Left ventricle myocardium inferior (tissue), 1 donor: ENCODE measurements at places on chromosomes 6 and 20. TPM values are rescaled to one million over a fixed set of nuclear protein-coding genes. Genes with fewer than 3 reads are reported as not detected.

- no peak overlapping the region for H3K4me3 ChIP-seq
- no peaks in the 10 kb centered on the region for H3K36me3 ChIP-seq
- no peaks in the 10 kb centered on the region for H3K4me1 ChIP-seq
- no peak for DNase-seq
- H3K27me3 ChIP-seq, result no peaks in the 10 kb centered on the region
- H3K27ac ChIP-seq, result no peak overlapping the region
Measured at GRCh38 chr6:73036689-73037088, 188.6 kb downstream of the KHDC1L start.

DNA sequence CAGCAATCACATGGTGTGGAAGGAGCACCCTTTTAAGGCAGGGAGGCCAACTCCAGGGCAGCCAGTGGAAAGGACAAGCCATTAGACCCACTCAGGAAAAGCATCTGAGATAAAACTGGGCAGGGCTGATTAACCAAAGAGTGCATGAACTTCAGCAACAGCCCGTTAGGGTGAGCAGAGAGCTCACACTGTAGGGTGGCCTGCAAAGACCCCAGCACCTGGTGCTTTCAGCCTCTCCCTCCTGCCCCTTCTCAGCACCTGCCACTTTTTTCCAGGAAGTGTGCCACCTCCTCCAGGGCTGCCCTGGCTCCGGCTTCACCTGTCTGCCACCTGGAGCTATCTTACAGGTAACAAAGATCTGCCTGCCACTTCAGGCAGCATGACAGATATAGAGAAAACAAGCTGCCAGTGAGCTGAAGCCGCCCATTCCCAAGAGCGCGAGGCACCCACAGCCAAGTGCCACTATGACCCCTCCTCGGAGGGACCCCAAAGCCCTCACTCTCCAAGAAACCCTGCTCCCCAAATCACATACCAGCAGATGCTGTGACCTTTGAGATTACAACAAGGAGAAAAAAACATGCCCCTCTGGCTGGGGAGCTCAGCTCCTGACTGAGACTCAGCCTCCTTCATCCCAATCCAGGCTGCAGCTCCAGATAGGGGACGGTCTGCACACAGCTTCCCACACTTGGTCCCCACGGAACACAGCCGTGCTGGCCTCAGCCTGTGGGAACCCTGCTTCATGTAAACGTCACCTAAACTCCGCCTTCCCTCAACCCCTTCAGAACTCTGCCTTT is 71.2 kb downstream of the ABHD12 start:
- peaks cover 28% of the 10 kb centered on the region for H3K4me1 ChIP-seq
- H3K27ac ChIP-seq, result peak overlapping the region; percentile 50
- H3K4me3 ChIP-seq, result no peak overlapping the region
- H3K27me3 ChIP-seq, result no peaks in the 10 kb centered on the region
- H3K36me3 ChIP-seq, result peaks cover 23% of the 10 kb centered on the region

GRCh38 chr6:47464052-47464451 is 13.5 kb upstream of the CD2AP start:
- no peaks in the 10 kb centered on the region for H3K27me3 ChIP-seq
- no peak overlapping the region for H3K27ac ChIP-seq
- no peaks in the 10 kb centered on the region for H3K4me1 ChIP-seq
- no peak for DNase-seq

Gene PACSIN1
- total RNA-seq, result 15.2 TPM

- H3K27me3 ChIP-seq, result peaks cover 99% of the 10 kb centered on the region
- peak overlapping the region; percentile 42 for H3K4me3 ChIP-seq
- H3K4me1 ChIP-seq, result peaks cover 22% of the 10 kb centered on the region
- H3K27ac ChIP-seq, result no peak overlapping the region
- DNase-seq, result no peak
- no peaks in the 10 kb centered on the region for H3K36me3 ChIP-seq
Measured at GRCh38 chr6:108176281-108177089, 10.7 kb downstream of the NR2E1 start.

DNA sequence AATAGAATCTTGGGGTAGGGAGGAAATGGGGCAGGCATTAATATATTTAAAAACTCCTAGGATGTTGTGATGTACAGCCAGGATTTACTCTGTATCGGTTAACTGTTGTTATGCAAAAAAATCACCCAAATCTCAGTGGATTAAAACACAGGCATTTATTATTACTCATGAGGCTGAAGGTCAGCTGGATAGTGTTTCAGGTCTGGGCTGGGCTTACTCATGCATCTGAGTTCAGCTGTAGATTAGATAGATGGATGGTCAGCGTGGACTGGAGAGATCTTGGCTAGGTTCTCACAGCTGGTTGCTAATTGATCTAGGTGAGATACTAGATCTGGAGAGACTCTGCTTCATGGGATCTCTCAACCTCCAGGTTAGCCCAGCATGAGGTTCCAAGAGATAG is 131.4 kb downstream of the BTBD3 start:
- no peak overlapping the region for H3K4me3 ChIP-seq
- no peaks in the 10 kb centered on the region for H3K4me1 ChIP-seq
- H3K36me3 ChIP-seq, result no peaks in the 10 kb centered on the region
- no peak overlapping the region for H3K27ac ChIP-seq
- DNase-seq, result no peak

- peaks cover 76% of the 10 kb centered on the region for H3K4me1 ChIP-seq
- peak overlapping the region; percentile 94 for H3K4me3 ChIP-seq
- H3K36me3 ChIP-seq, result peaks cover 20% of the 10 kb centered on the region
- peak; percentile 54 for DNase-seq
Measured at GRCh38 chr20:10672624-10673127, 1.1 kb downstream of the JAG1 start.

Gene HDGFL1
- total RNA-seq, result not detected

DNA sequence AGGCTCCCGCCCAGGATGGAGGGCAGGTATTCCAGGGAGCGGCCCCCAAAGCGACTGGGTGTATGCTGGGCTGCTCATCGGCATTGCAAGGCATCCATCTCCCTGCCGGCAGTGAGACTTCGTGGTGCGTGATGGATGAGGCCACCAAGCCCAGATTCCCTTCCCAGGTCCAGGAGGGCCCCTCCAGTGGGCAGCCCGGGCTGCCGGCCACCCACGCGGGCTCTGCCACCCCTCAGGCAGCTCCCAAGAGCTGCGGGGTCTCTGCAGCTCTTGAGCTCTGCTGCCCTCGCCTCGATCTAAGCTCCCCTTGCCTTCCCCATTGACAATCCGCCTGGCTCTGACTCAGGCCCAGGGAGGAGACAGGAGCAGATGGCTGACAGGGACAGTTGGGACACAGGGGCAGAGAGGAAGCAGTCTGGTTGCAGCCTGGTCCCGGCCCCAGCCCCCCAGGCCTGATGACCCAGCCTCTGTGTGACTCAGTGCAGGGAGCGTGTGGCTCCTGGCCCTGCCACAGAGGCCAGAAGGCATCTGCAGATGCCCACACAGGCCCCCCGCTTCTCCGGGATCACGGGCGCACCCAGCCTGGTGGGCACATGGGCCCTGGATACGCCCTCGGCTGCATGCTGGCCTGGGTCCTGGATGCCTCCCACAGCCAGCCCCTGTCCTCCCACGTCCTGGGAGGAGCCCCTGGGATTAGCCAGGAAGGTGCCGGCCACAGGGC is 33.0 kb downstream of the SLCO4A1 start:
- H3K36me3 ChIP-seq, result peaks cover 7% of the 10 kb centered on the region
- no peak for DNase-seq
- no peaks in the 10 kb centered on the region for H3K4me1 ChIP-seq
- peaks cover 41% of the 10 kb centered on the region for H3K27me3 ChIP-seq
- no peak overlapping the region for H3K4me3 ChIP-seq

- H3K27ac ChIP-seq, result no peak overlapping the region
- no peak overlapping the region for H3K4me3 ChIP-seq
- H3K27me3 ChIP-seq, result no peaks in the 10 kb centered on the region
Measured at GRCh38 chr6:150531957-150532356, 67.7 kb upstream of the PLEKHG1 start.

DNA sequence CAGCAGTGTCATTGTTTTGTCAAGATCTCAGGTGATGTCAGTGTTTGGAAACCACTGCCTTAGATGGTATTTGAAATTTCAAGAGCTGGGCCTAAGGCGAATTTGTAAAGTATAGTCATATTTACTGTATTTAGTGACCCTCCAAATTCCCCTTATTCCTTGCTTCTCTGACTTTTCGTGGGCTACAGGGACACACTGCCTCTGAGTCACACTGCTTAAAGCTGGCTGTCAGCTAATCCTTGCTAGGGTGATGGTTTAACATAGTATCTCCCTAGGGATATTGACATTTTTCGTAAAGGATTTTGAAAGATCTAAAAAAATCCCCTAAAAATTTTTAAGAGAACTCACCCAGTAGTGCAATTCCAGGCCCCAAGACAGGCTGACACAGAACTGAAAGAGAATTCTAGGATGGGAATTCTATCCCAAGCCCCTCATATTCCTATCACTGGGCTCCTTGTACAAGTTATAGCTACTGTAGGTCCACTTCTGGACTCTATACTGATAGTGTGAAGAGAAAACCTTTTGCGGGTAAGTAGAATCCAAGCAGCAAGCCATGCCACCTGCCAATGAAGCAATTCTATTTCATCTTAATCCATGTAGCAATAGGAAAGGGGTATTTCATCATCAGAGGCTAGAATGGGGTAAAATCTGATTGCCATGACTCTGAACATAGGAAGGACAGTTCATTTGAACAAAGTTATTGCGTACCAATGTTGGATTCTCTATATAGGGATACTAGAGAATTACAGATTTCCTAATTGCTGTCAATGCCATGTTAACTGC is 4.3 kb downstream of the BMP6 start:
- H3K4me1 ChIP-seq, result peaks cover 64% of the 10 kb centered on the region
- H3K27ac ChIP-seq, result no peak overlapping the region
- peaks cover 95% of the 10 kb centered on the region for H3K27me3 ChIP-seq
- DNase-seq, result no peak
- H3K36me3 ChIP-seq, result no peaks in the 10 kb centered on the region

Gene DNAH8
- 0.03 TPM for total RNA-seq

- no peaks in the 10 kb centered on the region for H3K36me3 ChIP-seq
- no peaks in the 10 kb centered on the region for H3K27me3 ChIP-seq
- no peak overlapping the region for H3K4me3 ChIP-seq
- DNase-seq, result no peak
- H3K4me1 ChIP-seq, result no peaks in the 10 kb centered on the region
Measured at GRCh38 chr6:79755967-79756366, 124.8 kb downstream of the SH3BGRL2 start.

DNA sequence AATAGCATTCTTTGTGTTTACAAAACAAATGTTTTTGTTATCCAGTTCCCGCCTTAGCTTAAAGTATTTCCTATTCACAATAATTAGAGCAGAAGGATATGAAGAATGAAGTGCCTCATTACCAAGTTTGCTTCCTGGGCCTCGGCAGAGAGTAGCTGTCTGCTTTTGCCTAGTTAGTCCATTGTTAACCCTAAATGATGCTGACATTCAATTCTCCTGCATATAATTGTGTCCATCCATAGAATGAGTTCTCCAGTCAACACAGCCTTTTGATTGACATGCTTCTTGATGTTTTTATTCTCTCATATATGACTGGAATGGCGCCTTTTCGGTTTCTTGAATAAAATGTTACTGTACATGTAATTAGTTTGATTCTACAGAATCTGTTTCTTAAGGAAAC is 100.9 kb downstream of the MYB start:
- H3K27ac ChIP-seq, result no peak overlapping the region
- H3K36me3 ChIP-seq, result no peaks in the 10 kb centered on the region
- no peaks in the 10 kb centered on the region for H3K27me3 ChIP-seq
- H3K4me1 ChIP-seq, result no peaks in the 10 kb centered on the region

Gene PROCR
- 9.8 TPM for total RNA-seq

GRCh38 chr6:117298941-117299340 is 33.6 kb downstream of the VGLL2 start:
- no peaks in the 10 kb centered on the region for H3K27me3 ChIP-seq
- H3K4me1 ChIP-seq, result no peaks in the 10 kb centered on the region
- DNase-seq, result no peak
- H3K27ac ChIP-seq, result no peak overlapping the region
- no peak overlapping the region for H3K4me3 ChIP-seq

DNA sequence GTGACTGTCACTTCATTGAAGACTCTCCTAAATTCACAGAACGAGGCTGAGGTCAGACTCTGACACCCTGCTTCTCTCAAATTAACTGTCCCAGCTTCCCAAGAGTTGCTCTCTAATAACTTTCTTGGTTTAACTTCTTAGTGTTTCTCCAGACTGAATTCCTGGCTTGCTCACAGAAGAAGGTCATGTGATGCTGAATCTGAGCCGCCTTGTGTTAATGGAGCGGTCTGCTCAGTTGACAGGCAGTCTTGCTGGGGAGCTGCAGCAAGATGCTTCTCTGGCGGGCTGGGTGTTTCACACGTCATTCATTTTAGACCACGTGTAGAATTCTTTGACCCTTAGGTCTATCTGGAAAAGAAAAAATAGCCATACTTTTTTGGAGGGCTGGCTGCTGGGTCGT is 107.3 kb downstream of the FOXO3 start:
- DNase-seq, result no peak
- peaks cover 84% of the 10 kb centered on the region for H3K4me1 ChIP-seq
- peak overlapping the region; percentile 7 for H3K27ac ChIP-seq
- no peak overlapping the region for H3K4me3 ChIP-seq
- H3K27me3 ChIP-seq, result no peaks in the 10 kb centered on the region
- peaks cover 28% of the 10 kb centered on the region for H3K36me3 ChIP-seq

DNA sequence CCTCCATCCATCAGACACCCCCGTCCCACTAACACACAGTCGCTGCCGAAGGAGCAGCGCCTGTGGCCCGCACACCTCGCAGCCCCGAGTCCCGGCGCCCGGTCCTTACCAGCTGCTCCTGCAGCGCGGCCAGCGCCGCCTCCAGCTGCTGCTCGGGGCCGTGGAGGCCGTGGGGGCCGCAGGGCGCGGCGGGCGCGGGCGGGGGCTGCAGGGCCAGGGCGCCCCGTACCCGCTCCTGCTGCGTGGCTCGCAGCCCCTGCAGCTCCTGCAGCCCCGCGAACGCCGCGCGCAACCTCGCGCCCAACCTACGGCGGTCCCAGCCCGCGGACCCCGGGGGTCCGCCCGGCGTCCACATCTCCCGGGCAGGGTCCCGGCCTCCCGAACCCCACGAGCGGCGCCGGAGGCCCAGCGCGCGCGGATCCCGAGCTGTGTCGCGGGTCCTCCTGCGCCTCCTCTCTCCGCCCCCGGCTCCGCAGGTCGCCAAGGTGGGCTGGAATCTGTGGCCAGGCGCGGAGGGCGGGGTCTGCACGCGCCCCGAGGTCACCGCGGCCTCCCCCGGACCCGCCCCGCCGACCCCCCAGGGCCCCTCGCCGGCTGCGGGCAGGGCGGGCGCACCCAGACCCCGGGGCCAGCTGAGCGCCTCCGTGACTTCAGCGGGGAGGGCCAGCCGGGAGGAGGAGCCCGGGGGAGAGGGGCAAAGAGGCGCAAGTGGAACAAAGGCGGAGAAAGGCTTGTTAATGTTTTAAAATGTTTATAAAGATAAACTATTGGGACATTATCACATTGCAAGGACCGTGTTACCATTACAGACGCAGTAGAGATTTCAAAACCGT is at the start of gene DACT2:
Gene DACT2 (minus strand): TSS at position 499 of the 833 bp plus-strand sequence. CDS start 144 bp downstream, at position 355.
- H3K36me3 ChIP-seq, result no peaks in the 10 kb centered on the region
- H3K4me3 ChIP-seq, result peak within 1 kb of the TSS; percentile 60
- H3K27me3 ChIP-seq, result peaks cover 83% of the 10 kb centered on the region
- H3K4me1 ChIP-seq, result peaks cover 8% of the 10 kb centered on the region
- DNase-seq, result peak; percentile 13
- peak within 1 kb of the TSS; percentile 38 for H3K27ac ChIP-seq

DNA sequence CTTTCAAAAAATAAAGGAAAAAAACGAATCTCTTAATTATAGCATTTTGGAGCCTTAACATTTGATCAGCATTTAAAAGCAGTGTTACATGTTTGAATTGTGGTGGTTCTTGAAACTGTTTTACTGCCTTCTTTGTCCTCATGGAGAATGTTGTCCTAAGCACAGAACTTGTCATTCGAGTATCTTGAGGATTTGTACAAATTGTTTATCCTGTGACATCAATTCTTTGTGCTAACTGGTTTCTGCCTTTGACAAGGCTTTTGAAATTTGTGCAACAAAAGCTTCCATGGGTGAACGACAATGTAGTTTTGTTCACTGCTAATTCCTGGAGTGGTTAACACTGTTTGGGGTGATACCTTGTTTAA is 130.8 kb downstream of the SCAF8 start:
- no peaks in the 10 kb centered on the region for H3K27me3 ChIP-seq
- H3K27ac ChIP-seq, result no peak overlapping the region
- peaks cover 2% of the 10 kb centered on the region for H3K36me3 ChIP-seq
- no peak for DNase-seq
- H3K4me1 ChIP-seq, result peaks cover 29% of the 10 kb centered on the region
- no peak overlapping the region for H3K4me3 ChIP-seq
